HEK293T (cell line): ENCODE measurements at places on chromosomes 2 and 18.

DNA sequence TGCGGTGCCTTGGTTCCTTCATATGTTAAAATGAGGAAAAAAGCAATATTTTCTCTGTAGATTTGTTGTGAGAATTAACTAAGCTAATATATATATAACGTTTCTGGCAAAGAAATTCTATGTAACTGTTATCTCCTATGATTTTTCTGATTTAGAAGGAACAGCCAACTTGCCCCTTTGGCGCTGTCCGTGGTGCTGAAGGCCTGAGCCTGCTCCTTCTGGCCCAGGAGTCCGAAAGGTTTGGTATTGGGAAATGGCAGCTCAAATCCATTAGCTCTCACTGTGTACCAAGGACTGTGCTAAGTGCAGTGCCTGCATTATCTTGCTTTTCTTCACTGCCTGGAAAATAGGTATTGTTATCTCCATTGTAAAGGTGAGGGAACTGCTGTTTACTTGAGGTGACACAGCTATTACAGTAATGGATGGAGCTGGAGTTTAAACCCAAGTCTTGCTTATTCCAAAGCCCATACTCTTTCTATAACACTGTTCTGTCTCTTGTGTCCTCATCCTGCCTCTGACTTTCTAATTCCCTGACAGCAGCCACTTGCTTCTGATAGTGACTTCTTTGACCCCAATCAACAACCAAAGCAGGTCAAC lies 52.2 kb downstream of the C1QL2 start:
- peak; percentile 31 for DNase-seq

GRCh38 chr2:3377279-3377611 lies 373 bp downstream of the EIPR1 start:
- DNase-seq, result peak; percentile 44

- DNase-seq, result no peak
Measured at GRCh38 chr2:175351512-175351911, 170.0 kb upstream of the ATP5MC3 start.

DNA sequence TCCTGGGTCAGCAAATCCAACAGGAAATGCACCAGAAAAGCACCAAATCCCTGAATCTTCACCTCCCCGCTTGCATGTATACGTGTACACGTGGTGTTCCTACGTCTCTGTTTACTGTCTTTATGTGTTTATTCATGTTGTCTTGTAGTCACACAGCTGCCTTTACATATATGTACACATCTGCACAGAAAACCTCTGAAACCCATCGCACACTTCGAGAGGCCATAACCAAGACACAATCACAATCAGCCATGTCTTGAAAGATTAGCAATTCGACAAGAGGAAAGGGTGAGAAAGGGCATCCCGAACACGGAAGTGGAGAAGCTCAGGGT lies 98.1 kb downstream of the PLB1 start:
- DNase-seq, result no peak

- DNase-seq, result peak; percentile 45
Measured at GRCh38 chr2:72148837-72149555, 1.3 kb upstream of the CYP26B1 start.

DNA sequence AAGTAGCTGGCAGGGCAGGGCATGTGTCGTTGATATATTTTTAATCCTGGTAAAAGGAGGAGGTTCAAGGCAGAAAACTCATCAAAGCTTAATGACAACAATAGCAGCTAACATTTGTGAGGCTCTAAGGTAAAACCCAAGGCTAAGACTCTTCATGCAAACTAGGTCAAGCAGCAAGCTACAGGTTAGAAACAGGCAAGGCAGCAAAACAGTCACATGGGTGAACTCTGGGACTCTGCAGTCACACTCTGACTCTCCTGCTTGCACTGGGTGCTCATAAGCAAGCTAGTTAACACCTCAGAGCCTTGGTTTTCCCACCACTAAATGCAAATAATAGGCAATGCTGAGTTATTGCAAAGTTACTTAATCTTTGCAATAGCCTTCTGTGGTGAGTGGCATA lies 7.9 kb downstream of the IL1RN start:
- no peak for DNase-seq

DNA sequence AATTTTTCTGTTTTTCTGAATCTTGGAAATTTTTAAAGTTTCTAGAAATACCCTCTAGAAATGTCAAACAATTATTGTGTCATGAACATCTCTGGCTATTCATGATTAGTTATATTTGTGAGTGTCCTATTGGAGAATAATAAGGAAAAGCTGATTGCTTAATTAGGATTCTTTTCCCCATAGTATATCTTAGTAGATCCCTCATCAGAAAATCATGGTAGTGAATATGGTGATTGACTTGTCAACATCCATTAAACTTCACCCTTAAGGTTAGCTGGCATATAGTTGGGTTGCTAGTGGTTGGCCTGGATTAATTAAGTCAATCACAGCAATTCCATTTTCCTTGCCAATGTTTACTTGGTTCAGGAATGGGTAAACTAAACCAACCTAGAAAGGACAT lies 18.7 kb upstream of the NABP1 start:
- DNase-seq, result no peak

DNA sequence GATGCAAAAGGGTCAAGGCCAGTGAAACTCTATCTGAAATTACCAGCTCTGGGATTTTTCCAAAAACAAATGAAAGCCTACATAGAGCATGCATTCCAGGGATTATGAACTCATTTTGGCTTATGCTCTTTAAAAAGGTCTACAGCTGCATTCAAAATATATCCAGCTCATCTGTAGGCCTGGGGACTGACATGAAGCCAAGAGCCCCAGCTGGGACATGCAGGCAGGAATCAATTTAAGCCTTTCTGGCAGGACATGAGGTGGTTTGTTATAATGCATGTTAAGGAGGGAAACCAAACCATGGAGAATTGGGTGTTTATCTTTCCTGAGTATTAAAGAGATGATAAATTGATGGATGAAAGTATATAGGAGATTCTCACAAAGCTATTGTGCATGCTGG lies 164.5 kb downstream of the RBM43 start:
- DNase-seq, result no peak
